ENCODE measurements at places on chromosomes 1 and 21.
A peak's percentile ranks its signal among the peaks of the same experiment; 100 is the strongest.

- DNase-seq, result no peak
Measured at GRCh38 chr1:117788014-117788413, 141.4 kb downstream of the GDAP2 start.

- no peak for DNase-seq
Measured at GRCh38 chr1:26831546-26832248, 5.2 kb downstream of the ZDHHC18 start.

DNA sequence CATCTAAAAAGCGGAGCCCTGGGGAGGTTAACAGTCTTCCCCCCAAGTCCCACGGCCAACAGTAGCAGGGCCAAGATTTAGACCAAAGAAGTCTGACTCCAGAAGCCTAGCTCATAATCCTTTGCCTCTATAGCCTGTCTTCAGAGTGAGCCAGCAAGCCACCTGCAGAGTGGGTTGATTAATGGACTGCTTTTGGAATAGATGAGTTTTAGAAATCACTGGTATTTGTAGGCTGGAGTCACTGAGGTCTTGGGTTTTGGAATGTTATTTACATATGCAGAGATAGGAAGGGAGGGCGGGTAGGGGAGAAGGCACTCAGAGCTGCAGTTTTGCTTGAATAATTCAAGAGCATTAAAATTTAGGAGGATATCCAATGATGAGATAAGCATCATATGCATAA lies 90.8 kb upstream of the L1TD1 start:
- no peak for DNase-seq

- DNase-seq, result no peak
Measured at GRCh38 chr21:41641821-41642701, 124.8 kb downstream of the RIPK4 start.

- DNase-seq, result no peak
Measured at GRCh38 chr1:231232870-231233734, 7.9 kb upstream of the GNPAT start.

- DNase-seq, result no peak
Measured at GRCh38 chr1:202954057-202954745, 3.9 kb downstream of the ADIPOR1 start.

- no peak for DNase-seq
Measured at GRCh38 chr1:81230983-81231728, 569.6 kb upstream of the ADGRL2 start.

GRCh38 chr1:155012026-155012546 lies 9.5 kb downstream of the ZBTB7B start:
- DNase-seq, result no peak

- no peak for DNase-seq
Measured at GRCh38 chr1:95685081-95685480, 451.1 kb downstream of the RWDD3 start.

- DNase-seq, result no peak
Measured at GRCh38 chr1:100431954-100432353, 79.6 kb downstream of the CDC14A start.

- no peak for DNase-seq
Measured at GRCh38 chr1:81848880-81849682, 48.3 kb downstream of the ADGRL2 start.

DNA sequence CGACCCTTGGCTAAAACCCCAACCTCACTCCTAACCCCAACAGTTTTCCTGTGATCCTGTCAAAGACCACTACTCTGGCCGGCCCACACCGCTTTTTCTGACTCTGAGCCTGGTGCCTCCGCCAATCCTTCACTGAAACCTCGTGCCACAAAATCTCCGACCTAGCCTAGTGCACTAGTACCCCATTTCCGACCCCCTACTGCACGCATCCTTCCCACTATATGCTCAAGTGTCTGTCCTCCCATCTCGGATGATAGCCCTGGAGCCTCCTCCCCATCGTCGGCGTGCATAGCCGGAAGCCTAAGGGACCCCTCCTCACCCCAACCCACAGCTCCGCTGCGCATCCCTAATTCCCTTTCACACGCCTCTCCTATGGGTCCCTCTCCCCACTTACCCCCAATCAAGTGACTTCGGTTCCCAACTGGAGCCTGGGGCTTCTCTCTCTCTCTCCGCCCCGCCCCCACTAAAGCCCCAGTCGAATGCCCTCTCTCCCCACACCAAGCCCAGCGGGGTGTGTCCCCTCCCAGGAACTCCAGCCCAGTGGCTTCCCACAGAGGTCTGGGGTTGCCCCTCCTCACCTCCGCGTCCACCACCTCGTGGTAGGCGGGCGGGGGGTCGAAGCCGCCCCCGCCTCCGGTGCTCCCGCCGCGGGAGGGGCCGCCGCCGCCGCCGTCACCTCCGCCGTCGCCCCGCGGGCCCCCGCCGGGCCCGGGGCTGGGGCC lies 791 bp downstream of the USP24 start:
- DNase-seq, result peak; percentile 66

DNA sequence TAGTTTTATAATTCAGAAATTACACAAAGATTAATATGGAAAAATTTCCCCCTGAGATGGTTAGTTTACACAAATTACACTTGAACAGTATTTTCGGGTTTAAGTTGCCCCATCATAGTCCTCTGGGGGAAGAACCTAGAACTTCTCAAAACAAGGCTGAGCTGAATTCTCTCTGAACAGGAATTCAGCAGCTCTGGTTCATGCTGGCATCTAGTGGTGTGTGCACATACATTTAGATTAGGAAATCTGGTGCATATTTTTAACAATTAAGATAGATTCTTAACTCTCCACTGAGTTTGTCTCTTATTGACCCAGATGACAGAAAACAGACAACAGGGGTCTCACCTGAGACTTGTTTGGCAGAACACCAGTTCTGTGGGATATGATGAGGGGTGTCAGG lies 410.7 kb downstream of the DSCAM start:
- DNase-seq, result no peak

GRCh38 chr1:8219530-8219929 lies 98.4 kb upstream of the SLC45A1 start:
- DNase-seq, result no peak

DNA sequence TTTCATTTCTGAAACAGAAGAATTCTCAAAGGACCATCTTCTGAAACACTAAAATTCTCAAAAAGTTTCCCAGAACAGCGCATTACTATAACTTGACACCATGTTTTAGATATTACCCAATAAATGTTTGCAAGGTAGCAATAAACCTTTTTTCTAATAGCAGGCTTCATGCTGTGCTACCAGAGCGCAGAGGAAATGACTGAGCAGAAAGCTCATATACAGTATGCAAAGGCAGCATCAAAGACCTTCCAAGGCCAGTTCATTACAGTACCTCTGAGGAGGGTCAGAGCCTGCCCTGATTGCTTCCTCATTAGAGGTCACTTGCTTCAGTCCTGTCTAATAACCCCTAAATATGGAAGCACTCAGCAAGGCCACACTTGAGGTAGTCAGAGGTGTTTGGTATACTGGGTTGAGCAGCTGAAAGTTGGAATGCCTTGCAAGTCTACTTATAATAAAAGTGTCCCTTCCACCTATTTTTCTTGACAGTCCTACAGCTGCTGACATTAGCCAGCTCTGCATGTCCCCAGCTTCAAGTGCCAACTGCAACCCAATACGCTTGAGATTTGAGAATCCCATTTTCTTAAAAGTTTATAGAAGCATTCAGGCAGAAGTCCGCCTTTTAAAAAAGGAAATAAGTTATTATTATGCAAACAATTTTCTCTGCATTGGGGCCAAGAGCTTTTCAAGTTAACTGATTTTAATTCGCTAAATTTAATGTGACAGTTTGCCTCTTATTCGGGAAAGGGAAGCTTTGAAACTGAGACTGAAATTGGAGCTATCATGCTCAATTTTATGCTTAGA lies 207.2 kb downstream of the ZC3H11B start:
- no peak for DNase-seq

DNA sequence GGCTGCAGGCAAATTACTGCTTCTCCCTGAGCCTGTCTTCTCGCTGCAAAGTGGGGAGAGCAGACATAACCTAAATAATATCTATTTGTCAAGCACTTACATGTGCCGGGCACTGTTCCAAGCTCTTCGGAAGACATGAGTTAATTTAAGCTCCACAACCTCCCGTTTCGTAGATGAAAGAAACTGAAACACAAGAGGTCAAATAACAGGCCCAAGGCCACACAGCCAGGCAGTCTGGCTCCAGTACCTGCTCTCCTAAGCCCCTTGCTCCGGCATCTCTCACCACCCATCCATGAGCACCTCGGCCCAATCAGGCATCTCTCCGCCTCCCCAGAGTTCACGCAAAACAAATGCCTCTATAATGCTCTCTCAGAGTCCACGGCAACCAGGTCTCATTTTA lies 65.4 kb downstream of the TAS1R2 start:
- no peak for DNase-seq

DNA sequence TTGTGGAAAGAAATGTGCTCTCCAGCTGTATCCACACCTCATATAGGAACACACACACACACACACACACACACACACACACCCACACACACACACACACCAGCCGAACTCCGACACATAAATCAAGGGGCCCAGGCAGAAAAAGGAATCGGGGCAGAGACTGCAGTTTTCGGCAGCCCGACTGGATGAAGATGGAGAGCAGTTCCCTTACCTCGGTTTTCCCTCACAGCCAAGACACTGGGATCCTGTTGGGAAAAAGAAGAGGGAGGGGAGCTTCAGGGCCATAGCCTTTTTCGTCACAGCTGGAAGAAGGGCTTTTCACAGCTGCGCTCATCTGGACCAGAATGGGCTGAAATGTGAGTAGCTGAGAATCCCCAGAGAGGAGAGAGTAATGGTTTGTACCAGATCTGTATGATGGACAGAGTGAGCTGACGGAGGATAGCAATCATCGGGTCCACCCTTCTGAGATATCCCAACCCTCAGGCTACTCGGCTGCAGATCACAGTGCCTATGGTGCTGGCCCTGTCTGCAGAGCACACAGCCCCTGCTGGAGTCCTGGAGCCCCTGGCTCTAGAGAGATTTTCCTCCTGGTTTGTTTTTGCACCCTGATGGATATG lies 37.7 kb downstream of the PIK3C2B start:
- no peak for DNase-seq

DNA sequence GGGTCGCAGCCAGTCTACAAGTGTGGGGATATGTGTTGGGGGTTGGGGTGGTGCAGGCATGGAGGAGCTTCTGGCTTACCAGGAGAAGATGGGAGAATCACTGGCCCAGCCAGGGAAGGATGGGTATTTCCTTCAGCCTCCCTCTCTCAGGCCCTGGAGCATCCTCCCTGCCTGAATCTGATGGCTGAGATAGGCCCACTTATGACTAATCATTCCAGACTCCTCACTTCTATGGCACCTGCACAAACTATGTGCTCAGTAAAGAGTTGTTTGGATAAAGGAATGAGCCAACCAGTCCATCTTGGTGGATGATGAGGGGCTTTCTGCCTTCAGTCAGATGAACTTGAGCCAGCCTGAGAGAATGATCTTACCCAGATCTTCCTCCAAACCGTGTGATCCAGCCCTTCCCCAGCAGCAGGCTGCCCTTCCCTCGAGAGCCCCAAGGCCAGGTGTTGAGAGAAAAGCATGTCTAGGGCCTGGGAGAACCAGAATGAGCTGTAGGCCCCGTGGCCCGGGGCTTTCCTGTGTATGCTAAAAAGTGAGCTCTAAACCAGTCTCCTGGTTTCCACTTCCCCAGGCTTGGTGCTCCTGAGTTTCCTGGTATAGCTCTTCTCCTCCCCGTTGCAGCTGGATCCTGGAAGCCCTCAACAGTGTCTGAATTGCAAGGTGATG lies 1.3 kb downstream of the GPA33 start:
- DNase-seq, result no peak

GRCh38 chr21:36122977-36123376 lies 11.9 kb upstream of the CBR3 start:
- DNase-seq, result no peak

DNA sequence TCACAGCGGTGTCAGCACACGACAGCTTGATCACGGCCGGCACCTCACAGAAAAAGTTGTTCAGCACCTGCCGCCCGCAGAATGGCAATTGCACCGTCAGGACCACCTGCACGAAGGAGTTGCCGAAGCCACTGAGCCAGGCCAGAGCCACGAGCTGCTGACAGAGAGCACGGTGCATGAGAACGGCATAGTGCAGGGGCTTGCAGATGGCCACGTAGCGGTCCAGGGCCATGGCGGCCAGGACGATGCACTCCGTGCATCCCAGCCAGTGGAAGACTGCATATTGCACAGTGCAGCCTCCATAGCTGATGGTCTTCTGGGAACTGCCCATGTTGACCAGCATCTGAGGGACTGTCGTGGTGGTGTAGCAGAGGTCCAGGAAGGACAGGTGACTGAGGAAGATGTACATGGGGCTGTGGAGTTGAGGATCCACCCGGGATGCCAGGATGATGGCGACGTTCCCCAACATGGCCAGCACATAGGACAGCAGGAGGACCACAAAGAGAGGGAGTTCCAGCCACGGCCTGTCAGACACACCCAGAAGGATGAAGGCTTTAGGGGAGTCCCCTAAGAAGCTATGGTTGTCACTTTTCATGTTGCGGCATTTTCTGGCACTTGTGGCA lies 6.4 kb downstream of the OR2B11 start:
- no peak for DNase-seq

All from thymus (tissue), 14 donors.